Cardiac septum (tissue), 1 donor: ENCODE measurements at places on chromosomes 6 and 20. TPM values are rescaled to one million over a fixed set of nuclear protein-coding genes. Genes with fewer than 3 reads are reported as not detected.

GRCh38 chr20:4162766-4163165, 147.4 kb upstream of the RNF24 start:
- DNase-seq, result no peak

GRCh38 chr6:84428300-84428907, 201.0 kb upstream of the CEP162 start:
- no peak for DNase-seq

DNA sequence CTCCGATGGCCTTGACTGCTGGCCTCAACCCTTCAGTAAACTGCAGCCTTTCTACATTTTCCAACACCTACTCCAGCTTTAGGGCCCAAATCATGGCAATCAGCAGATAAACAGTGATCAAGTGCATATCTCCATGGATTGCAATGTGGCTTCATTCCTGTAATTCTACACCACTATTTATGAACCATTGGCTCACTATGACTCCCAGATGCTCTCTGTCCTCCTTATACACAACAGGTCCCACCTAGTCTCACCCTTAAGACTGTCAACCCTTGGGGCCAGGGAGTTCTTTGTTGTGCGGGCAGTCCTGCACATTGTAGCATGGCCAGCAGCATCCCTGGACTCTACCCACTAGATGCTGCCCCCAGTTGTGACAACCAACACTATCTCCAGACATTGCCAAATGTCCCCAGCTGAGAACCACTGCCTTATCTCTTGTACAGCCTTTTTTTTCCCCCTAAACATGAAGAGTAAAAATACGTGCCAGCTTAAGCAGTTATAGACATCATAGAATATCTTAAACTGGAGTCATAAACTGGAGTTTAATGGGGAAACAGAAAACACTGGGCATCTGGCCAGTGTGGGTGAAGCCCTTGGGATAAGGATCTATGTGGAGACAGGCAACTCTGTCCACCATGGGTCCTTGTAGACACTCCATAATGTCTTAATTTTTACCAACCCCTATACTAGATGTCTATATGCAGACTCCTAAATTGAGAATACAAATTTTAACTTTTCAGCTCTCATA, 21.1 kb downstream of the MRPL14 start:
- no peak for DNase-seq

DNA sequence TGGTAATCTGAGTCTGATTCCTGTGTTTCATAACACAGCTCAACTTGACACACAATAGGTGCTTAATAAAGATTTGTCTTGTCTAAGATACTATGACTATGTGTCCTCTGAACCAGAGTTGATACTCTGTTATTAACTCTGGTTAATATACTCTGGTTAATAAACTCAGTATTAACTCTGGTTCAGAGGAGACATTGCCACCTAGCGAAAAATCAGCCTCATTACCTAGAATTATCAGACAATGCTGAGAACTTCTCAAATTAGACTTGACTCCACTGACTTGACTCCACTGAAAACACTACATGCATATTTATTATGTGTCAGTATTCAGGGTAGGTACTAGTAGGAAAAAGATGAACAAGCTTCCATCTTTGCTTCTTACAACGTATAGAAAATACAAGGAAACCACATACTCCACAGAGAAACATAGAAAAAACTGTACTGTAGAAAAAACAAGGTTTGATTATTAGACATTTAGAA, 73.9 kb downstream of the AHI1 start:
- no peak for DNase-seq

DNA sequence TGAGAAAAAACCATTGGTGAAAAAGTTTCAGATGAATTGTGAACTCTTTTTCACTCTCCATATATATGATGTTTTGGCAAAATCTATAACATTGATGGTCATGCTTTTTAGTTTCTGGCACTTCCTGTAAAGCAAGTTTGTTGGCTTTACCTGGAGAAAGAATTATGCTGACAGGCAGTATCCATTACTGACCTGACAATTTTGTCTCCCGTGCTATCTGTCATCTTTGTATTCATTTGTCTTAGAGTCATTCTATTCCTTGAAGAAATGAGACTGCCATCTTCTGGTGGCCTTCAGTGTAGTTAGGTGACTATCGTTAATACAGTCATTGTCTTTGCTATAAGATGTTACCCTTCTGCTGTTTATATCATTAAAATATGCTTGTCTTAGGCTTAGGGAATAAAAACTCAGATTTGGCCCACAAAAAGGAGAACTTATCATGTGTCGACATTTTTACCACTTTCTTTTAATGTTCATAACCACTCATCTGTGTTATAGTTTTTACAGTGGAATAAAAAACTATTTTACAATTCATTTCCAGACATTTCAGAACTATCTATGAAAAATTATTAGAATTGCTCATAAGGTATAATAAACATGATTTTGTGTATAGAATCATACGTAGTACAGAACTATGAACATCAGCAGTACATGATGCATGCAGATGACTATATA, 707.0 kb downstream of the EPM2A start:
- DNase-seq, result no peak

- no peak for DNase-seq
Observed at GRCh38 chr6:31643818-31644454, 8.5 kb downstream of the BAG6 start.

DNA sequence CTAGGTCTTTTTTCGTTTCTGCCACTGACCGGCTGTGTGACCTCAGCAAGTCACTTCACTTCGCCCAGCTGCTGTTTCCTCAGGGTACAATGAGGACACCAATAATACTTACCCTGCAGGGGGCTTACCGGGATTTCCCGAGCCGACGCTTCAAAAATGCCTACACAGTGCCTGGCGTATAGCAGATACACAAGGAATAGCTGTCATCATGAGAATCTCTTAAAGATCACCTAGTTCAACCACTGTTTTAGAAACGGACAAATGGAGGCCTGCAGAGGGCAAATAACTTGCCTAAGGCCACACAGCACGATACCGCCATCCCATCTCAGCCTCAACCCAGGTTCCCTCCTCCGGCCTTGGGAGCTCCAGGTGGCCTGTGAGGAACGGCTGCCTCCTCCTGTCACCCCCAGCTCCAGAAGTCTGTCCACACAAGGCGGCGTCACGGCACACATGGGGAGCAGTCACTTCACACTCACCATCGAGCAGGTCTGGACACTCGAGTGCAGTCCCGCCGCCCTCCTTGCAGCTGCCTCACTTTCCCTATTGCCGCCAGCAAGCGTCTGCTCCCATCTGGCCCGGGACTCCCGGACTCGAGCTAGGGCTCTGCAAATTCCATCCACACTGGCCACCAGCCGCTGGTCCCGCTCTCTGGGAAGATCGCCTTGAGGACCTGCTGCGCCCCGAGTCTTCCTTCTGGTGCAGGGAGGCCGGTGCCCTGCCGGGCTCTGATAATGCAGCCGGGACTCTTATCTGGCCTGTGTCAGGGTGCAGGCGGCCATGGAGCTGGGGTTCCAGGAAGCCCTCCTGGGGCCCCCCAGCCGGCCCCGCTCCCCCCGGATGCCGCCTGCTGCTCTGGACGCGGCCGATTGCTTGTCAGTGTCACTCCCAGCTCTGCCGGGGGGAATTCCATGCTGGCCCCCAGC, at the start of gene RIPOR3:
TSS of gene RIPOR3 (minus strand) at position 893 of the 923 bp plus-strand sequence. CDS start at position 479, 414 bp downstream.
- no peak for DNase-seq

DNA sequence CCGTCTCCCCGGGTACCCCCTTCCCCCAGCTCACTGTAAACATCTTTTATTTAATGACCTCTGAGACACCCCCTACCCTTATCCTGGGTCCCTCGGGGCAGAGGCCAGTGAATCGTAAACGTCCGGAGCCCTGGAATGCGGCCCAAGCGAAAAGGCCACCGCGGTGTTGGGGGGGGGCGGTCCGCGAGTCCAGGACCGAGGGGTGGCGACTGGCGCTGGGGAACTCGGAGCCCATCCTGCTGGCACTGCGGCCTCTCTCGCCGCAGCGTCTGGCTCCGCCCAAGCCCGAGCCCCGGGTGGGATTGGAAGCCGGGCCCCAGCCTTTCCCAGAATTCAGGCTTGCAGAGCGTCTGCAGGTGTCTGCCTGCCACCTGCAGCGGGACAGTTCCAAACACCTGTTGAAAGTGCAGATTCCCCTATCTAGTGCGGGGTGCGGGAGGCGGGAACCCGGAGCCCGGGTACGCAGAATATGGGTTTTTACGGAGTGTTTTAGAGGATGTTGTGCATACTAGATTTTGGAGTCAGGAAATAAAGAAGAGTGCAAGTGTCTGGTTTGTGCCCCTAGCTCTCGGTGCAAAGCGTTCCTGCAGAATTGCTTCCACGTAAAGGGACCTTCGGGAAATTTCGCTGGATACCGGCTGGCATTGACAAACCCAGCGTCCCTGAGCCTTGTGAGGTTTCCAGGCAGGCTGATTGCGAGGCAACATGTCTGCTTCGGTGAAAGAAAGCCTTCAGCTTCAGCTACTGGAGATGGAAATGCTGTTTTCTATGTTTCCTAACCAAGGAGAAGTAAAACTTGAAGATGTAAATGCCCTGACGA, 800 bp downstream of the RWDD2A start:
- DNase-seq, result no peak

DNA sequence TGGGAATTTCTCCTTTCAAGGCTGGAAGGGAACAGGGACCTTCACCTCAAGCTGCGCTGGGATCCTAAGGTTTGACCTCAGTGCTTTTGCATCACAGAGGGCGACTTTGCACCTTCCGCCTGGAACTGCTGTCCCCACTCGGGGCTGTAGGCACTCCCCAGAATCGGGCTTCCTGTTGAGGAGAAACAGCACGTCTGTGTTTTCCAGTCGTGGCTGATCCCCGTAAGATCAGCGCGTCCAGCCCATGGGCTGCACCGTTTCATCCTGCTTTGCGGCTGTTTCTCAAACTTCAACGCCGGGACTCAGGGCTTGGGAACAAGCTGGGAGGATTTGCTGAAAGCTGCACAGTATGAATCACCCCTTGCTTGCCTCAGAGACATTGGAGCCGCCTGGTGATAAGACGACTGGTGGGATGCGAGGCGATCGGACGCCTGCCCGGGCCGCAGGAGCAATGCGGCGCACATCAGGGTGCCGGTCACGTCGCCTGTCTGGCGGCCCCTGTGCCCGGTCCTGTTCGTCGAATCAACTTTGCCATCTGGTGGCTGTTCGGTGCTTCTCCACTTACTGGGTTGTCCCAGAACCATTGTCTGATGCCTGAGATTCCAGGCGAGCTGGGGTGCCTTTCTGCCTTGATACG, 53.6 kb upstream of the FRMD1 start:
- DNase-seq, result no peak

DNA sequence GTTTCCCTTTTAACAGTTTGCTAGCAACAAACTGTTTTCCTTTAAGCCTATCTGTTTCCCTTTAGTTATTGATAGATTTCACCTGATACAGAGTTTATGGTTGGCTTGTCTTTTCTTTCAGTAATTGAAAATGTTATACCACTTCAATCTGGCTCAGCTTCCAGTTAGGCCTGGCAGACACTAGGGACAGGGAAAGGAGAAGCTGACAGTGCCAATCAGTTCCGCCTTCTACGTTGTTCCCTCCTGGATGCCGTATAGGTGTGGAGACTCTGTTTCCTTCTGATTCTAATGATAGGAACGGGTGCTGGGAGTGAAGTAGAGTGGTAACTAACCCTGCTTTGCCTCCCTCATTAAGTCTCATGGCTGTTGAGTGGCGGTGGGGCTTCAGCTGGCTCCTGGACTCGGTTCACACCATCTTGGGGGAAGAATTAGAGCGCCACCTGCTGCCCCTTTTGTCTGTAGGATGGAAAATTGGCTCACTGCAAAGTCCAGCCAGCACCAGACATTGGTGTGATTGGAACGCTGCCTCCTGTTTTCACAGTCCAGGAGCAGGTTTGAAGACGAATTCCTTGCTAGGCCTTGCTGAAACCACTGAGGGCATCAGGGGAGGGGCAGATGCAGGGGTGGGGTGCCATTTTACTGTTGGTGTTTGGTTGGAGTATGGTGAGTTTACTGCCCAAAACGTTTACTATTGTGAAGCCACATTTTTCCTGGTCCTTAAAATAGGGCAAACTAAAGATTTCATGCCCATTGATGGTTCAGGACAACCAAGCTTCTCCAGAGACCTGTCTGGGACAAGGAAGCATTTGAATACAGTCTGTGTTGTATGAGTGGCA, 1729.5 kb downstream of the GRIK2 start:
- DNase-seq, result peak; percentile 74

- DNase-seq, result no peak
Observed at GRCh38 chr6:145704143-145704781, 31.1 kb downstream of the EPM2A start.

GRCh38 chr20:5842465-5842864, 92.3 kb downstream of the SHLD1 start:
- DNase-seq, result no peak

- no peak for DNase-seq
Observed at GRCh38 chr20:55446301-55446700, 559.0 kb downstream of the CBLN4 start.

GRCh38 chr6:43075670-43076463, at the start of gene PTK7:
PTK7 (plus strand) TSS chr6:43076314; CDS start chr6:43076489, 175 bp downstream.
- no peak for DNase-seq

DNA sequence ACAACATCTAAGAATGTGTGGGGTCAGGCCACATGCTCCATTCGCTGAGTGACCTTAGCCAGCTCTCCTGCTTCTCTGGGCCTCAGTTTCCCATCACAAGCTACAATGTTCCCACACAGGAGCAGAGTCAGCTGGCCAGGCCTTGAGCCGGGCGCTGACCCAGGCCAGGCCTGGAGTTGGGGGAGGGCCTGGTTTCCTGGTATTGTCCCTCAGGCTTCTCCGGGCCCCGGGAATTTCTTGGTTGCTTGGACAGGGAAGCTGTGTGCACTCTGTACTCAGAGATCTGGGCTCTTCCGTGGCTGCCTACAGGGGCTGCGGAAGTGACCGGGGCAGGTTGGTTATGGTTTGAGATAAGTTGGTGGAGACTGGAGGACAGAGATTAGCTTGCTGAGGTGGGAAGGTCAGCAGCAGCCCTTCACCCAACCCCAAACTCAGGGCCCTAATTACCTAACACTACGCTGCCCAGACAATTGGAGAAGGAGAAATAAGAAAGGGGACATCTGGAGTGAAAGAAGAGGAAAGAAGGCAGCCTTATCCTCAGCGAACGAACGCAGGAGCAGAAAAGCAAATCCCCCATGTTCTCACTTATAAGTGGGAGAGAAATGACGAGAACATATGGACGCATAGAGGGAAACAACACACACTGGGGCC, 6.2 kb downstream of the TGM2 start:
- no peak for DNase-seq

Gene GRM1
- 8.5 TPM for total RNA-seq

Gene DNMT3B
- total RNA-seq, result 0.62 TPM

Gene C4A
- total RNA-seq, result 131 TPM

Gene THBD
- total RNA-seq, result 27.0 TPM

Gene EDN3
- total RNA-seq, result not detected

Gene TRIM26
- total RNA-seq, result 24.2 TPM
